ENCODE measurements at places on chromosomes 2 and 18. TPM values are rescaled to one million over a fixed set of nuclear protein-coding genes. Genes with fewer than 3 reads are reported as not detected.
A peak's percentile ranks its signal among the peaks of the same experiment; 100 is the strongest.

DNA sequence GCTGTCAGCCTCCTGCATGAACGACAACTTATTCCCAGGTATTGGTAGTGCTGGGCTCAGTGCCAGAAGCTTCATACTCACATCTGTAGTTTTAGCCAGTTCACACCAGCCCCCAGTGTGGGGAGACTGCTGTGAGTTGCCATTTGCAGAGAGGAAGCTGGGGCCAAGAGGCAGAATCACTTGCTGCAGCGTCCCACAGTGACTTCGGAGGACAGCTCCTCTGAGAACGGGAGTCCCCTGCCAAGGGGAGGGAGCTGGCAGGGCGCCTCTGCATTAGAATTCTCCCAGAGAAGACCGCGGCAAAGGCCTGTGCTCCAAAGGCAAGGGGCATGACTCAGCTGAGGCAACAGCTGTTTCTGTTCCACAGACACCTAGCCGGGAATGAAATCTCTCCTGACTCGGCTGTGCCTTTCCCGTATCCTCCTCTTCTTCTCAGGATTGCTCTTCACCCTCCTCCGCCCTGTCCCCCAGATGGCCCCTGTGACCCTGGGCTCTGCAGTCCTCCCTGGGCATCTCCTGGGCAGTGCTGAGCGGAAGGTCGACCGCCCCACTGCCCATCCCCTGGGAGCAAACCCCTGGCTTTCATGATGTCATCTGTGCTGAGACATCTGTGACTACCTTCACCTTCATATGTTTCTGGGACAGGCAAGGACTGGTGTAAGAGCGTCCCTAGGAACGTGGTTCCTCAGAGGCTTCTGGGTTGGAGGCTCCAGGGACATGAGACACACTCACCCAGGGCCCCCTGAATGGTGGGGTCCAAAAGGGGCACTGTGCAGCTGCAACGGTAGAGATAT, 18.0 kb downstream of the MAL start:
- H3K27me3 ChIP-seq: no peaks in the 10 kb centered on the region
- peak overlapping the region; percentile 80 for H3K27ac ChIP-seq
- H3K4me3 ChIP-seq: peak overlapping the region; percentile 14
- peaks cover 39% of the 10 kb centered on the region for H3K4me1 ChIP-seq
- H3K36me3 ChIP-seq: no peaks in the 10 kb centered on the region
- DNase-seq: peak; percentile 98

GRCh38 chr2:74806920-74807319, 27.0 kb upstream of the HK2 start:
- peaks cover 3% of the 10 kb centered on the region for H3K27me3 ChIP-seq
- H3K4me1 ChIP-seq: no peaks in the 10 kb centered on the region
- H3K27ac ChIP-seq: no peak overlapping the region
- no peak overlapping the region for H3K4me3 ChIP-seq
- peak; percentile 17 for DNase-seq

DNA sequence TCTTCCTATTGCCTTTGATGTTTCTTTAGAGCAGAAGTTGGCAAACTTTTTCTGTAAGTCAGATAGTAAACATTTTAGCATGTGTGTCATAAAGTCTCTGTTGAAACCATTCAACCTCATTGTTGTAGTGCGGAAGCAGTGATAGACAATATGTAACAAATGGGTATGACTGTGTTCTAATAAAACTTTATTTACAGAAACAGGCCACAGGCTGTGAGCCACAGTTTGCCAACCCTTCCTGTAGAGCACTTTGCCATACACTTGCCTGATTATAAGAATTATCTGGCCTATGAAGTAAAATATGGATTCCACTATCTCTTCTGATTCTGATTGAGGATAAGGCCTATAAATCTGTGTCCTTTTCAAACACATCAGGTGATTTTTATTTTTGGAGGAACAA, 237.4 kb downstream of the DOK6 start:
- no peak overlapping the region for H3K4me3 ChIP-seq
- no peaks in the 10 kb centered on the region for H3K36me3 ChIP-seq
- no peaks in the 10 kb centered on the region for H3K4me1 ChIP-seq
- no peak overlapping the region for H3K27ac ChIP-seq
- no peak for DNase-seq

GRCh38 chr2:27308359-27308881, at the start of gene UCN:
UCN (minus strand) TSS chr2:27308445; CDS start chr2:27307895, 550 bp downstream.
- DNase-seq: no peak
- H3K4me3 ChIP-seq: no peak within 1 kb of the TSS
- H3K27ac ChIP-seq: no peak within 1 kb of the TSS
- H3K27me3 ChIP-seq: peaks cover 48% of the 10 kb centered on the region

The REV1 gene
- 32.0 TPM for total RNA-seq

All from esophagus muscularis mucosa (tissue), 4 donors.